ENCODE measurements at places on chromosomes 5 and 9. TPM values are rescaled to one million over a fixed set of nuclear protein-coding genes. Genes with fewer than 3 reads are reported as not detected.

GRIA1 gene
- total RNA-seq: 0.52 TPM

NAIF1 gene
- total RNA-seq: 6.3 TPM

EPB41L4A gene
- total RNA-seq: 4.8 TPM

SOX30 gene
- 0.13 TPM for total RNA-seq

AFAP1L1 gene
- 2.0 TPM for total RNA-seq

TENT4A gene
- total RNA-seq: 25.6 TPM

WDR38 gene
- total RNA-seq: not detected

DMRT3 gene
- not detected for total RNA-seq

ARHGEF39 gene
- total RNA-seq: 21.6 TPM

IFNA4 gene
- not detected for total RNA-seq

PCDHA10 gene
- 10.7 TPM for total RNA-seq

F12 gene
- 3.5 TPM for total RNA-seq

BAAT gene
- total RNA-seq: 0.15 TPM

NR6A1 gene
- total RNA-seq: 99.3 TPM

ETF1 gene
- 183 TPM for total RNA-seq

ADAM19 gene
- 9.5 TPM for total RNA-seq

DIPK1B gene
- total RNA-seq: 38.2 TPM

FAM193B gene
- 65.0 TPM for total RNA-seq

LEAP2 gene
- 1.0 TPM for total RNA-seq

STPG3 gene
- total RNA-seq: not detected

GABRA6 gene
- total RNA-seq: not detected

IL3 gene
- total RNA-seq: not detected

TCF7 gene
- total RNA-seq: 17.2 TPM

PCDHGB1 gene
- 5.2 TPM for total RNA-seq

FBP2 gene
- total RNA-seq: not detected

MUSK gene
- total RNA-seq: not detected

LCN15 gene
- total RNA-seq: not detected

NR5A1 gene
- 0.37 TPM for total RNA-seq

FAM221B gene
- not detected for total RNA-seq

PSD2 gene
- total RNA-seq: 0.09 TPM
